ENCODE measurements at places on chromosomes 12 and 14.

DNA sequence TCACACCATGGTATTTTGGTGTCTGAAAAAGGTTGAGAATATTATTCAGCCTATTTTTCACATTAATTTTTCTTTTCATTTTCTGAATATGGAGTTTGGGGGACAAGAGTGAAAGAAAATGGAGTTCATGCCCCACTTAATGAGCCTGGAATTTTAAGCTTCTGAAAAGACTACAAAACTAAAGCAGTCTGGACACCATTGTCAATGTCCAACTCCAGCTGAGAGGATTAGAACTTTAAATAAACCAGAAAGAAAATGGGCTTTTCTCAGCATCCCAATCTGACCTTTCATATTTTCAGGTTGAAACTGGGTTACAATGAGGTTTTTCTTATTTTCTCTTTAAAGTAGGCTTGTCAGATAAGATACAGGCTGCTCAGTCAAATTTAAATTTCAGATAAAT, 207.7 kb downstream of the SLC6A15 start:
- DNase-seq: no peak

GRCh38 chr12:102891756-102892155, 25.3 kb downstream of the PAH start:
- no peak for DNase-seq

GRCh38 chr14:94117856-94118255, 7.3 kb downstream of the IFI27 start:
- no peak for DNase-seq

DNA sequence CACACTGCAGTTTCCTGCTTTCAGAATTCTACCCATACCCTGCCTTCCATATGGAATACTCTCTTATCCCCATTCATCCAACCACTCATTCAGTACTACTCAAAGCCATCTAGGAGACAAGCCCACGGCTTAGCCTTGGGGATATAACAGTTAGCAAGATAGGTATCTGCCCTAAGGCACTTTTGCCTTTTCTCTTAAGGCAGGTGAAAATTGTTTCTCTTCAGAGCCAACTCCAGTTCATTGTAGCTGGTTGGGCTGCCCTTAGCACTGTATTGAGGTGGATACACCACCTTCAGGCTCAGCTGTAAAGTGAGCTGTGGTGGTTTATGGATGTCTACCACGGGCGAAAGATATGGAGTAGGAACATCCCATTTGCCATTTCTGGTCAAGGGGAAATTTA, 729.7 kb upstream of the TBX3 start:
- no peak for DNase-seq
